ENCODE measurements at places on chromosomes 16 and 17.

- DNase-seq, result no peak
Measured at GRCh38 chr17:20092973-20093626, 83.9 kb downstream of the SPECC1 start.

DNA sequence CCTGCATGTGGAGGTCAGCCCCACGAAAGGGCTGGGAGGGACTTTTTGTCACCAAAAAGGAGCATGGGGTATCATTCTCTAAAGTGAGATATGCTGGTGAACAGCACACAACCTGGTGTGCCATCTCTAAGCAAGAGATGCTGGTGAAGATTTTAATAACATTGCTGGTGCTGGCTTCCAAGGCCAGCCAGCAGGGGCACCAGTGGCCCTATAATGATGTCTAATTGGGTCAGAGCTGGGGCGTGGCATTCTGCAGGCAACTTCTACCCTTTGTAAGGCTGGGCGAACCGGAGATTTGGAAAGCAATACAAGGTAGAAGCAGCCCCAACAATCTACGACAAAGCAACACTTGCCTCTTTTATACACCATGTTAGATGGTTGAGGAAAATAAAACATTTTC is 16.8 kb downstream of the SDR42E1 start:
- no peak for DNase-seq

GRCh38 chr16:35398180-35398579 is 1938.8 kb downstream of the TP53TG3F start:
- no peak for DNase-seq

DNA sequence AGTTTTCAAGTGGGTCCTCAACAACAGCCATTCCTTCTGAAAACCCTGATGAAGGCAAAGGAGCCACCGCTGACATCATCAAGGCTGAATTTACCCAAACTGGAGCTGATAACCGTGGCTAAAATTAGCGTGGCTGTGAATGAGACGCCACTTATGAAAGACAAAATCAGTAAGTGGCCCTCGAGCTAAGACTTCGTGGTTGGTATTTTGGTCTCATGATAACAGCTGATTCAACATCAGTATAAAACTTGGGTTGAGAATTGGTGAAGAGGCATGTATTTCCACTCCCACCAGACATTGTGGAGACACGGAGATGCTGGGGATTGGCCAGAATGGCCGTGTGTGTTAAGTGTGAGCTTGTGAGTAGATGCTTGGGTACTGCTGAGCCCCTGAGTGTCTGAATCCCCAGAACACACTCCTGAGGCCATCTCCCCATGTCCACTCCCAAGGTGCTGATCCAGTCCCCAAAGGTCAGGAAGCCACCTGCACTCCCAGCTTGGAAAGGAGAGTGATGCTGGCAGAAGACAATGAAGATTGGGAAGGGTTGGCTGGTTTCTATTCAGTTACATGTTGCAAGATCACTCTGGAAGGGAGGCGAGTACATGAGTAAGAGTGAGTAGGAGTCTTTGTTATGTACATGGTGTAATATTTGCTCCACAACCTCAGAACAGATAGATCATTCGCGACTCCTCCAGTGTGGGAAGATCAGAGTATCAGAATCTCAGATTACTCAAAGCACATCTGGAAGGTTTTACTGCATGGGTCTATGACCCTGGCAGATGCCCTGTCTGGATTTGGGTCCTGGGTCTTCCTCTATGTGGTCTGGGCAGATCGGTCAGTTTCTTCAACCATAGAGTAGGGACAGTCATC is 207.7 kb downstream of the HS3ST3A1 start:
- DNase-seq, result no peak

DNA sequence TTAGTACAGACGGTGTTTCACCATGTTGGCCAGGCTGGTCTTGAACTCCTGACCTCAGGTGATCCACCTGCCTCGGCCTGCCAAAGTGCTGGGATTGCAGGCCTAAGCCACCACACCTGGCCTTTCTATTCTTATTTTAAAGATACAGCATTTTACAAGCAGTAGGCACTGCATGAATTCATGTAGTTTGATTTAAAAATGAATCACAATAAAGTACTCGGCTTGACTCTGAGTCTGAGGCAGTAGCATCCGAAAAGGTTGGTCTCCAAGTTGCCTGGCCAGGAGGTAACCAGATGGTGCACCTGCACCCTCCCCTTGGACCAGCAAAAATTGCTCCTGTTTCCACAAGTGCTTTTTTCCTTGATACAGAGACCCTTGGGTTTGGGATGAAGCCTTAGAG is 35.6 kb downstream of the MAP2K6 start:
- DNase-seq, result no peak

DNA sequence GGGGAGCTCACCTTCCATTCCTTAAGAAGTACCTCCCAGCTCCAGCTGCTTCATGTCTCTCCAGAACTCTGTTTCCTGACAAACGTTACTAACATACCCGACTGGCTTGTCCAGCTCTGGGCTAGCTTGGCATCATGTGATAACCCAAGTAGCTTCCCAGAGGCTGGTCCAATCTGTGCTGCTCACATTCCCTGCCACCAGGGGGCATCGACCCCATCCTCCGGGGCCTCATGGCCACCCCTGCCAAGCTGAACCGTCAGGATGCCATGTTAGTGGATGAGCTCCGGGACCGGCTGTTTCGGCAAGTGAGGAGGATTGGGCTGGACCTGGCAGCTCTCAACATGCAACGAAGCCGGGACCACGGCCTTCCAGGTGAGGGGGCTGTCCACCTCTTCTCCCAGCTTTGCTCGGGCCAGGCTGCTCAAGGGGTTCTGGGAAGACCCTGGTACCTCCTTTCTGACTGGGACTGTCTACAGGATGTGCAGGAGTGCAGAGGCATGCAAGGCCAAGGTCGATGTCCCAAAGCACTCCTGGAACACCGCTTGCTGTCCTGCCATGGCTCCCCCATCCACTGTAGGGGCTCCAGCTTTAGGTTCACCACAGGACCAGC is 7.6 kb downstream of the EPX start:
- DNase-seq, result peak; percentile 82

GRCh38 chr16:3088450-3088849 is 10.6 kb downstream of the ZSCAN10 start:
- no peak for DNase-seq

- DNase-seq, result no peak
Measured at GRCh38 chr16:85733839-85734170, 17.1 kb downstream of the C16orf74 start.

- DNase-seq, result no peak
Measured at GRCh38 chr16:73289232-73289631, 241.3 kb upstream of the ZFHX3 start.

- no peak for DNase-seq
Measured at GRCh38 chr17:68539548-68540467, 27.6 kb downstream of the PRKAR1A start.

DNA sequence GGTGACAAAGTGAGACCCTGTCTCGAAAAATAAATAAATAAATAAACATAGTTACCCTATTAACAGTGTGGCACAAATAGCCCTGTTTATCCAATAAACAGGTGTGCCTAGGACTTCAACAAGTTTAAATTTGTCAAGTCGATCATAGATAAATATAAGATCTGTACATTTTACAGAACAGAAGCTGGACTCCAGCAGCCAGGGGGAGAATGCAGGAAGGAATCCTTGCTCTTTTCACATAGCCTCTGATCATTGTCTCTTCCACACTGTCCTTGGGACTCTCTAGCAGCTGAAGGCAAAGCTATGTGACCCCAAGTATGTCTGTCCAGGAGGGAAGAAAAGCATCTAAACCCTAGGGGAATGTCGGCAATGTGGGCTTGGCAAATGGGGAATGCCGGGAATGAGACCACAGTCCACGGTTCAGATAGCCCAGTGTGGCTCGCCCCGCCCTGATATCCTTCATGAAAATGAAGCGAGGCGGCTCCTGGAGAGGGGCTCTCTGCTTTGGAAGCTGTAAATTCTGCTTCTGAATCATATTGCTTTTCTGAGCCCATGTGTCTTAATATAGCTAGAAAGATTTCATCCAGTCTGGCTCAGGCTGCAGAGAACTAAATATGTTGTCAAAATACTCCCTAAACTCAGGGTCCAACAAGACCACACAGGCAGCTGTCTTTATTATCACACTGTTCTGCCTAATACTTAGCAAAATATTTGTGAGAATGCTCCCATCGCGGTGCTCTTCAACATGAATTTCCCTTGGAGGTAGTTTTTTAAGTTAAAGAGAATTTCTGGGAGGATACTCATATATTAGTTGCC is 24.9 kb upstream of the GRB2 start:
- no peak for DNase-seq

- DNase-seq, result no peak
Measured at GRCh38 chr17:8160224-8160577, 2.5 kb downstream of the VAMP2 start.

DNA sequence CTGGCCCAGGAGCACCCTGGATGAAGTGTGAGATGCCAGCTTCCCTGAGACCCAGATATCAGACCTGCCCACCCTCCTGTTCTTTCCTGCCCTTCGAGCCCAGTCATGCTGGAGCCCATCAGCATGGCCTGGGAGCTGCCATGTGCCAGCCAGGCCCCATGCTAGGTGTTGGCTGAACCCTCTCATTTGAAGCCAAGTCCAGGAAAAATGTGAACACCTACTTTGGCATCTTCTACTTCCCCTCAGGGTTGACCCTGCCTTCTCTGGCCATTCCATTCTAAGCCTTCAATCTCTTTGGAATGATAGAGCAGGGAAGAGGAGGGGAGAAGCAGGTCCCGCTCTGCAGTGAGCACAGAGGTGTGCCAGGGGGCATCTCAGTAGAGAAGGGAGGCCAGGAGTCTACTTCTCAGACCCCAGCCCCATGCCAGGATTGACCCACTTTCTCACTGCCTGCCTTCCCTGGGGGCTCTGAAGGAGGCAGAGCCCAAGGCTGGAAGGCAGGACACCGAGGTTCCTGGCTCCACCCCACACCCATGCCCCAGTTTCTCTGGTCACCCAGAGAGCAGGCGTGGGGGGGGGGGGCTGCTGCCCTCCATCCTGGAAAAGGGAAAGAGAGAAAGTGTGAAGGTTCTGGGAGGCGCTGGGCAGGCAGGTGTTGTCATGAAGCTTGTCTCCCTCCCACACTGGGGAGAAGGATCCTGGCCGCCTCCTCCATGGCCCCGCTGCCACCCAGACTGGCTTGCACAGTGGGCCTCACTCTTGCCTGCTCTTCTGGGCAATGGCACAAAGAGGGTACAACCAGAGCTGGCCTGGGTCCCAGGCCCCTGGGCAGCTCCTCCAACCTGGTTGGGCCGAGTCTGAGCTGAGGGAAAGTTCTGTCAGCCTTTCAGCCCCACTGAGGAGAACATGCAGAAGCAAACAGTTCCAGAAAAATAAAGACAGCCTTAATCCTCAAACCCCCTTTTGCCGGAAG is 9.3 kb downstream of the HDAC5 start:
- no peak for DNase-seq

DNA sequence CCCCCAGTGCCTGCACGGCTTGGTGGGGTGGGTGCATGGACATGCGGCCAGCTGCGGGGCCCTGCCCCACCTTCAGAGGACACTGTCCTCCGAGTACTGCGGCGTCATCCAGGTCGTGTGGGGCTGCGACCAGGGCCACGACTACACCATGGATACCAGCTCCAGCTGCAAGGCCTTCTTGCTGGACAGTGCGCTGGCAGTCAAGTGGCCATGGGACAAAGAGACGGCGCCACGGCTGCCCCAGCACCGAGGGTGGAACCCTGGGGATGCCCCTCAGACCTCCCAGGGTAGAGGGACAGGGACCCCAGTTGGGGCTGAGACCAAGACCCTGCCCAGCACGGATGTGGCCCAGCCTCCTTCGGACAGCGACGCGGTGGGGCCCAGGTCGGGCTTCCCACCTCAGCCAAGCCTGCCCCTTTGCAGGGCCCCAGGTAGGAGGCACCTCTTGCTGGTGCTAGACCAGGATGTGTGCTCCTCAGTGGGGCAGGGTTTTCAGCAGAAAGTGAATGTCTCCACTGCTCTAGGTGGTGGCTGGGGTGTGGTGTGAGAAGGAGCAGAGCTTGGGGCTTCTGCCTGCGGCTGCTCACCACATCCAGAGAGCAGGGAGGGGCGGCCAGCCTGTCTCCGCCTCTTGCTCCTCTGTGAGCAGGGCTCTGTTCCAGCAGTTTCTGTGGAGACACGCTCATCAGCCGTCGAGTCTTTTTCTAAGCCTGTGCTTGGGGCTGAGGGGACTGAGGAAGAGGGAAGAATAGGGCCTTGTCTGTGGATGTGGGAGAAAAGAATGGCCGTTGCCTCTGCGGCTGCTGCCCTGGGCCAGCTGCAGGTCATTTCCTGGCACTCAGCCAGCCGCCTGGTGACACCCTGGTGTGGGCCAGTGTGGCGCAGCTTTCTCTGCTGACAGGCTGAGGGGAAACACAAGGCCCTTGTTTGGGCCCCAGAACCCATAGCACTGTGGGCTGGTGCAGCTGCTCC is 2.2 kb downstream of the ZNF276 start:
- DNase-seq, result no peak

DNA sequence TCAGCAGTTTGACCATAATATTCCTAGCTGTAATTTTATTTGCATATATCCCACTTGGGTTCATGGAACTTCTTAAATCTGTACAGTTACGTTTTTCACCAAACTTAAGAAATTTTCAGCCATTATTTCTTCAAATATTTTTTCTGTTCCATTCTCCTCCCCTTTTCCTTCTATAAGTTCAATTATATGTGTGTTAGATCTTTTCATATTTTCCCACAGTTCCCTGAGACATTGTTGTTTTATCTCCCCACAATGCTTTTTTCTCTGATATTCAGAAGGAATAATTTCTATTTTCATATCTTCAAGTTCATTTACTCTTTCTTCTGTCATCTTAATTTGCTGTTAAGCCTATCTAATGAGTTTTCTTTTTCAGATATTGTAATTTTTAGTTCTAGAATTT is 26.1 kb downstream of the IKZF3 start:
- DNase-seq, result no peak

- peak; percentile 76 for DNase-seq
Measured at GRCh38 chr16:4660454-4661007, 32.8 kb upstream of the NUDT16L1 start.

DNA sequence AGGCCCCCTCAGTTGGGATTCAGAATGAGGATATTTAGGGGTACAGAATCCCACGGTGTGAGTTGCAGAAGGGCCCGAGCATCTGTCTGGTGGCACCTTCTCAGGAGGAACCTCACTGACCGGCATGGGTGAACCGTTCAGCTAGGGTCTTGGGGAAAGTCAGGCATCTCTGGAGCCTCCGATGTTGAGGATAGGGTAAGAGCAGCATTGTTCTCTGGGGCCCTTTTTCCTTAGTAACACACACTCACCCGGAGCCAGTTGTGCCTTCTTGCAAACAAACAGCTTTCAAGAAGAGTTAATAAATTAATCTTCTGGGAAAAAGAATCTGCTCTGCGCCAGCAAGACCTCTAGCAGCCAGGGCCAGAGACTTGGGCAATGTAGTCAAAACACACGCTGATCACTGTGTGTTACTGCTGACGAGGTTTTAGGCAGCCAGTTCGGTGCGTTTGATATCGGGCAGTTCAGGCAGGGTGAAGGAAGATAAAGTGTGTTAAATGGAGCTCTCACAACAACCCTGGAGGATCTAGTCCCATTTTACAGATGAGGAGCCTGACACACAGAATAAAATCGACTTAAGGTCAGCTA is 48.9 kb downstream of the MSI2 start:
- no peak for DNase-seq

GRCh38 chr17:13024526-13025257 is 6.9 kb upstream of the ELAC2 start:
- DNase-seq, result peak; percentile 80

DNA sequence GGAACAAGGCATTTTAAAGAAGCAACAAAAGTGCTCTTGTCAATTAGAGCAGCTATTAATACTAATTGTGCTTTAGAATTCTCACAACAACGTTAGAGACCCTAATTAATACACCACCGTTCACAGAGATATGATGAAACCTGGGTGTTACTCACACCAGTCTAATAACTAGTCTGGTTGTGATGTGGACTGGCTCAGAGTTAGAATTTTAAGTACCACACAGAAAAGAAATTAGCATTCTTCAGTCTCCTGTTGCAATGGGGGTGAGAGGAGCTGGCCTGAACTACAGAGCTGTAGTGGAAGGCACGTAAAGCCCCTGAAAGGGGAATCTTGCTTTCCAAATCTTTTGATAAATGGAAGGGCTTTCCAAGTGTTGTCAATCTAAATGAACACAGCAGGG is 240.8 kb upstream of the TOX3 start:
- no peak for DNase-seq
